ENCODE measurements at places on chromosomes 5 and 9. TPM values are rescaled to one million over a fixed set of nuclear protein-coding genes. Genes with fewer than 3 reads are reported as not detected.

The MRPS2 gene
- total RNA-seq = 50.6 TPM

The EFNA5 gene
- total RNA-seq = 9.8 TPM

The ADGRD2 gene
- total RNA-seq = 0.26 TPM

The GLRA1 gene
- total RNA-seq = not detected

The SHROOM1 gene
- 8.7 TPM for total RNA-seq

The TRMT10B gene
- total RNA-seq = 6.1 TPM

The PCDHA3 gene
- 0.10 TPM for total RNA-seq

The PDE8B gene
- total RNA-seq = not detected

The ABO gene
- 19.1 TPM for total RNA-seq
